ENCODE measurements at places on chromosomes 12 and 14. TPM values are rescaled to one million over a fixed set of nuclear protein-coding genes. Genes with fewer than 3 reads are reported as not detected.

The PPP4R4 gene
- 0.17 TPM for polyA plus RNA-seq

DNA sequence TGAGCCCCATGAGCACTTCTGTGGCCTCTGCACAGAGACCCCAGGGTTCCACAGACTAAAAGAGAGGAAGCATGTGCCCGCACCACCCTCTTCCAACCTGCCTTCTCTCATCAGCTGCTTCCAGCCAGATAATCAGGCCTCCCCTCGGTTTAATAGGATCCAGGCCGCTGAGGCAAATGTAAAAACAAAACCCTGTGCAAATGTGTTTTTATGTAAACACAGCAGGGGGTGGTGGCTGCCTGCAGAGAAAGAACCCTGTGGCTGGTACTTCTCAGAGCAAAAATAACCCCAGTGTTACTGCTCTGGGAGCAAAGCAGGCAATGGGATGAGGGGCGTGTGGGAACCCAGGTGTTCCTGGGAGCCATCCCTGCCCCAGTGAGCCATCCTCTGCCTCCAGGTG is 46.2 kb downstream of the WSCD2 start:
- DNase-seq, result no peak

The RNASE2 gene
- polyA plus RNA-seq, result not detected

DNA sequence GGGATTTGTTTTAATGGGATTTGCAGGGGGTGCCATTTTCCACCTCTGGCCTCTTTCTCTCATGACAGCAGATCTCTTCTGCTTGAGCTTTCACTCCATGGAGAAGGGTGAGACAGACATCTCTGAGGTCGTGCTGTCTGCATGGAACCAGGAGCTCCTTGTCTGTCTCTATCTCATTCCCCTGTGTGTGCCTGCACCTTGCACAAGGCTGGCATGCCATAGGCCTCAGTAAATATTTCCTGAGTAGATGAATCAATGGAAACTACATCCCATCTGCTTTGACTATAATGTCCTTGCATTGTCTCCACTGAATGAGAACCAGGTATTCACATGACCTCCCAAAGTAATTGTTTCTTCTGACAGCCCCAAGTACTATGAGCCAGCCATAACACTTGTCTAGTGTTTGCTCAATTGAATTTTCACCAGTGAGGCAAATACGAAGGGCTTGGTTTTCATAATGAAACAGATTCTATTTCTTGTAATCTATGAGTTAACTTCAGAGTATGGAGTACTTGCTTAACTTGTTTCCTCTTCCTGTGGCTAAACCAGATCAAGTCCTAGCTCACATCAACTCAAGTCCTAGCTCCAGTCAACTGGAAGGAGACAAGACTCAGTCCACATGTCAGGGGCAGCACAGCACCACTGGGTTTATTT is 32.3 kb downstream of the KCNK13 start:
- no peak for DNase-seq

- peak; percentile 29 for DNase-seq
Measured at GRCh38 chr12:6868211-6869048, 1.1 kb downstream of the TPI1 start.

DNA sequence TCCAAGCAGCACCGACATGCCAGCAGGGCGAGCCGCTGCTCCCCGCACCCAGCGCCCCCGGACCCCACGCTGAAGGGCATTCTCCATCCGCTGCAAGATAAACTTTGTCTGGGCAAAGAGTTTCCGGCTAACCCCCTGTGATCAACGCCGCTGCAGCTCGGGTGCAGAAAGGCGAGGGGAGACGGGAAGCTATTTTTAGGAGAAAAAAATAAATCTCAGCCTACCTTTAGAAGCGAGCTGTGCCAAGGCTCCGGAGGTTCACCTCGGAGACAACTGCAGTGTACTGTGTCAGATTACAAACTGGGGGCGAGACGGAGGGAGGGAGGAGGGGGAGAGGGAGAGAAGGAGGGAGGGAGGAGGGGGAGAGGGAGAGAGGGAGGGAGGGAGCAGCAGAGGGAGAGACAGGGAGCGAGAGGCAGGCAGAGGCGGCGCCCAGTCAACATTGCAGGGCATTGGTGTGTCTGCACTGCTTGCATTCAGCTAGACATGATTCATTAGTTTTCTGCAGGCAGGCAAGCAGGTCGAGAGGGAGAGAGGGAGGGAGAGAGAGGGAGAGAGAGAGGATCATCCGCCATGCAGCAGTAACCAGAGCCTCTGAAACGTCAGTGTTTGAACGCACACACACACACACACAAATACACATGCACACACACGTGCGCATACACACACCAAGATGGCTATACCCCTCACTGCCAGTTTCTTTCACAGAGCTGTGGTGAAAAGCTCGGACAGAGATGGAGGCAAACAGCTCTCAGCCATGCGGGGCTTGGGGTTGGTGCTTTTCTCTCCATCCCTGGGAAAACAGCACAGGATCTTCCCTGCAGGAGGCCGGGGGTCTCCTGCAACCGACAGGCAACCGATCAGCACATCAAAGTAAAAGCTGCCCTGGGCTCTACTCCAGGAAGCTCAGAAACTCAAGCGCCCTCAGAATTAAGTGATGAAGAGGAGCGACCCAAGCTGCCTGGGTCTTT is at the start of gene RIMBP2:
TSS of gene RIMBP2 (minus strand) at position 302 of the 971 bp plus-strand sequence. CDS start 237,286 bp downstream, outside the sequence.
- peak; percentile 1 for DNase-seq

DNA sequence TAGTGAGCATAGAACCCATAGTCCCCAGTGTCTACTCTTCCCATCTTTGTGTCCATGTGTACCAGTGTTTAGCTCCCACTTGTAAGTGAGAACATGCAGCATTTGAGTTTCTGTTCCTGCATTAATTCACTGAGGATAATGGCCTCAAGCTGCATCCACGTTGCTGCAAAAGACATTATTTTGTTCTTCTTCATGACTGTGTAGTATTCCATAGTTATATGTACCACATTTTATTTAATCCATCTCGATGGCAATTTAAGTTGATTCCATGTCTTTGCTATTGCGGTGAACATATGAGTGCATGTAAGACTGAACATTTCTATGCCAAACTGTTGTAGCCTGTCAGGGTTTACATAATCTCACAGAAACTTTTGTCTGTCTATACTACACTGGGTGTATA is 237.2 kb downstream of the IPO8 start:
- no peak for DNase-seq

- peak; percentile 83 for DNase-seq
Measured at GRCh38 chr12:31874961-31875608, 84.1 kb upstream of the RESF1 start.

The ISM2 gene
- polyA plus RNA-seq, result 0.12 TPM

GRCh38 chr14:32200368-32201192 is 1.3 kb upstream of the RNU6-7 start:
- no peak for DNase-seq

DNA sequence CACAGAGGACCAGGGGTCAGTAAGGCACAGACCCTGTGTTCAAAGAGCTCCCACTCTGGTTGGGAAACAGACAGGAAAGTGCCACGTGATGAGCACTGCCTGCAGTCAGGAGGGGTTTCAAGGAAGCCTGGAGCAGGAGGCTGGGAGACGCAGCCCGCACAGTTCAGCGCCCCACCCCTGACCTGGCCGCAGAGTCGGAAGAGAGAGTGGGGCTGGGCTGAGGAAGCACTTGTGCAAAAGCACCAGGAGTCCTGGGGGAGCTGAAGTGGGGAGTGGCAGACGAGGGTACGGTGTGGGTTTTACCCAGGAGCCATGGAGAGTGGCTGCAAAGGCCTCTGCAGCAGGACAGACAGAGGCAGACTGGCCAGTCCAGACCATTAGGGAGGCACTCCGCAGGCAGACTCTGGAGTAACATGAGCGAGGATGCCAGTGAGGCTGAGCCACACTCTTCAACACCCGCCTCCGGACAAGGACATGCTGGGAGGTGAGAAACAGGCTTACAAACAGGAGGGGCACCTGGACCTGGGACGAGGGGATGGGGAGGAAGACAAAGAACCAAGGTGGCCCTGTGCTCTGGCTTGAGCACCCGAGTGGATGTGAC is 85.7 kb upstream of the GPR68 start:
- DNase-seq, result no peak

DNA sequence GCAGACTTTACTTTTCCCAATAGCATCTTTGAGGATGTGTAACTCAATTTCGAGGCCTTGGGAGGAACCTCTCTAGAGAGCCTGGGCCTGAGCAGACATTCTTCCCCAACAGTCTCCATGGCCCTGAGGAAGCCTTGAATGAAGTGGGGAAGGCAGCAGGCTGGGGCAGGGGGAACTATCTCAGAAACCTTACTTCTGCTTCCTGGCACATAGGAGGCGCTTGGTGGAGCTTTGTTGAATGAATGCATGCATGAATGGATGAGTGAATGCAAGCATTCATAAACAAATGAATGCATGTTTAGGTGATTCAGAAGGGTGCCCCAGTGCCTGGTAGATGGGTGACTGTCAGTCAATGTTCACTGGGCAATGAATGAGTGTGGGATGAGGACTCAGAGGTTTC is 58.3 kb downstream of the GALNT16 start:
- peak; percentile 26 for DNase-seq

The DIO2 gene
- 7.4 TPM for polyA plus RNA-seq

Data from IMR-90 (cell line).